Astrocyte of the hippocampus (primary cell): ENCODE measurements at places on chromosomes 7 and 10.
A peak's percentile ranks its signal among the peaks of the same experiment; 100 is the strongest.

DNA sequence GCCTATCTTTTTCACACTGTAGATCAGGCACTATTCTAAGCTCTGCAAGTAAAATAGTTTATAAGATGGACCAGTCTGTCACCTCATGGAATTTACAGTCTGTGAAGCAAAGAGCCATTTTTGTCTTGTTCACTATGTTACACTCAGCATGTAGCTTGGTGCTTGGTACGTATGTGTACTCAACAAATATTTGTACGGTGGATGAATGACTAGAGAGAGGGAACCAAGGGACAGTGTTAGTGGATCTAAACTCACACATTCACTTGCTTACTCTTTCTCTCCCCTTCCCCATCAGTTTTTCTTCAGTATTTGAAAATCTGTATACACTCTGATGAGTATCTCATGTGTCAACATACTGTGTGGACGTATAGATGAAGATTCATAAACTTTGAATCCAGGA is 45.9 kb downstream of the PTF1A start:
- no peak for DNase-seq

GRCh38 chr10:59176241-59177030 is at the start of gene PHYHIPL:
Gene PHYHIPL (plus strand): TSS chr10:59176643. CDS start chr10:59176854, 211 bp downstream.
- peak; percentile 54 for DNase-seq

DNA sequence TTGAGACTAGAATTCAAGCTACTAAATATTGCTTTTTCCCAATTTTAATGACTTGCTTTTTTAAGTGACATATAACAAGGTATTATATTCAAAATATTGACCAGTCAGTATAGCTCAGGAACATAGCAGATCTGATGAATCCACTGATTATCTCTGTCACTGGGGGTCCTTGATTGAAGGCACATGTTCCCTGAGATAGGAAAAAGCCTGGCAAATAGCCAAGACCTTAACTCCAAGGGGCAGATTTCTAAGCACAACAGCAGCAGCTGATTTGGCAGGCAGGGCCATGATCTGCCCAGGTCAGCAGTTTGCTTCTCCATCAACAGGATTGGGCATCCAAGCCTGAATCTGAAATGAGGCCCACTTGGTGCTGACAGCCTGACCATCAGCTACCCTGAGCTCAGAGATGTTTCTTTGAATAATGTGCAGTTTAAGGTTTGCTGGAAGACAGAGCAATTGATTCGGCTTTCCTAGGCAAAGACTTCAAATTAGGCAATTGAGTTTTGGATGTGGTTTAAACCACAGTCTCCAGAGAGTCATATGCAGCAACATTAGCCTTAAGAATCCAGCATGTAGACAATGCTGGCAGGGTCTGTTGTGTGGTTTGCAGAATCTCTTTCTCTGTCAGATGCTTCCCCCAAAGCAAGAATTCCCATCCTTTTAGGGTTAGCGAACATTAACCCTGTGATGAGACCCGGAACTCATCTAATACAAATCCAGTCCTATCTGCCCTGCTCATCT is 352.6 kb downstream of the ADRA2A start:
- no peak for DNase-seq

DNA sequence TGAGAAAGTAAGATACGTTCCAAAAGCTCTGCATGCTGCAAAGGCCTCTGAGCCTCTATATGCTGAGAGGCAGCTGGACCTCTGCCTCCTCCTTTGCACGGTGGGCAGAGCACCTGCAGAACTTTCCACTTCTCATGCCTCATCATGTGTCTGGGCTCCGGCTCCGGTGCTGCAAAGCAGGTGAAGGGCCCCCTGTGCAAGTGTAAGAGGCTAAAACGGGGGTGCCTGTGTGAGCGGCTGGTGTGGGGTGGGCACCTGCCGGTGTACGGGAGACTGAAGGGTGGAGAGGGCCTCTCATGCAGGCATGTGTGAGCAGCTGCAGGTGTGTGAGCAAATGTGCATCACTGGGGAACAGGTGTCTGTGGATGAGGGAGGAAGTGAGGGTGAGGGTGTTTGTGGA is 121.0 kb downstream of the KCNMA1 start:
- no peak for DNase-seq

GRCh38 chr7:120030876-120031275 is 242.1 kb upstream of the KCND2 start:
- DNase-seq = no peak

GRCh38 chr7:122200888-122201287 is 56.8 kb upstream of the AASS start:
- no peak for DNase-seq

DNA sequence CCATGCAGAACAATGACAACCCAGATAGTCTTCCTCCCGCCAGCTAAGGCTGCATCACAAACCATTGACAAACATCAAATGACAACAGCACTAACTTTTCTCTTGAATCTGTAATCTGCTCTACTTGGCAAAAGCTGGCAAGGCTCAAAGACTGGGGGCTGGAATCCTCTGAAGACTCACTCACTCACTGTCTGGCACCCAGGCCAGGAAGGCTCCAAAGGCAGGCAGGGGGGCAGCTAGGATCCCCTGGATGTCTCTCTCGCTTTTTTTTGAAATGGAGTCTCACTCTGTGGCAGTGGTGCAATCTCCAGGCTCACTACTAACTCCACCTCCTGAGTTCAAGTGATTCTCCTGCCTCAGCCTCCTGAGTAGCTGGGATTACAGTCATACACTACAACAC is 159.7 kb upstream of the GPR26 start:
- DNase-seq = no peak

GRCh38 chr10:124101351-124101750 is 8.0 kb upstream of the CHST15 start:
- no peak for DNase-seq

GRCh38 chr10:84696610-84697009 is 368.2 kb downstream of the CCSER2 start:
- no peak for DNase-seq

DNA sequence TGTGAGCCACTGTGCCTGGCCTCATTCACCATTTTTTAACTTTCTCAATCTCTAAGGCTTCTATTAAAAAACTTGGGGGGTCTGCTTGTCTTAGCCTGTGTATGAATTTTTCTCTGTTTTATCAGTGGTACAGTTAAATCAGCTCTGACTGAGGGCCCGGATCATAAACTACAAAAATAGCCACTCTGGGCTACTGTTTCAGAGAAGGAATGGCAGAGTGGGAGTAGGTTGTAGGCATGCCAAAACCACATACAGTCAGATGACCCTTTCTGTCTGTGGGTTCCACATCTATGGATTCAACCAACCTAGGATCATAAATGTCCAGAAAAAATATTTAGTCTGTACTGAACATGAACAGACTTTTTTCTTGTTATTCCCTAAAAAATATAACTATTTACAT is 21.3 kb downstream of the TBC1D12 start:
- peak; percentile 58 for DNase-seq

GRCh38 chr10:7003831-7004395 is 406.9 kb downstream of the SFMBT2 start:
- no peak for DNase-seq

DNA sequence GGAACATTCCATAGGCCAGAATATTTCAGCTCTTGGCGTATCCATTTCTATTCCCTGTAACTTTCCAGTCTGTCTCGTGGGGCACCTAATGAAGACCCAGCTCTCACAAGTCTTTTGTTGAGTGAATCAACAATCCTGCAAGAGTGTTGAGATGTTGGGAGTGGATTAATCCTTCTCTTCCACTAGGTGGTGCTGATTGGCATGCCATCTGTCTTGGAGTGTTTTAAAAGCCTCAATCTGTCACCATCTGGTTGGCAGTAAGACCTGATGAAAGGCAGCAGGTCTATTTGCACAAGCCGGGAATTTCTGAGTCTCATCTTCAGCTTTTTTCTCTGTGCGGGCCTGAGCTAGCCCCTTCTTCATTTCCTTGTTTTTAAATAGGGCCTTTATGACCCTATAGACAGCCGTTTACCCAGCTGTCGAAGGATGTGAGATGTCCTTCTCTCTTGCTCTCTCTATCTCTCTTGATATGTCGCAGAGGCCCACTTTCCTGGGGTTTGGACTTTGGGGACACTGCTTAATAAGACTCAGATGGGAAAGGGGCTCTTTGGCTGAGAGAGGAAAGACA is 180.5 kb downstream of the ZNF365 start:
- DNase-seq = peak; percentile 63

DNA sequence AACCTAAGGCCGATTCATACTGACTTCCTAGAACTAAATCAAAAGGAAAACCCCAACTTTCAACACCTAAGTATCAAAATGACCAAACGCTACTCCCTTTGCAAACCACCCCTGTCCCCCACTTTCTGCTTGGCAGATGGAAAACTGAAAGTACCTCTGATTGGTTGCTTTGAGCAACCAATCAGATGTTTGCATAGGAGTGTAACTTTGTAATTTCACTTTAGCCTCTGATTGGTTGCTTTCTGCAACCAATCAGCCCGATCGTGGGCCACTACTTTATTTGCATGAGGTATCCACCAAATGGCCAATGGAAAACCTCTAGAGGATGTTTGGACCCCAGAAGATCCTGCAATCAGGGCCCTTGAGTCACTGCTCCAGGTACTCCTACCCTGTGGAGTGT is 12.3 kb upstream of the SNX10 start:
- no peak for DNase-seq

DNA sequence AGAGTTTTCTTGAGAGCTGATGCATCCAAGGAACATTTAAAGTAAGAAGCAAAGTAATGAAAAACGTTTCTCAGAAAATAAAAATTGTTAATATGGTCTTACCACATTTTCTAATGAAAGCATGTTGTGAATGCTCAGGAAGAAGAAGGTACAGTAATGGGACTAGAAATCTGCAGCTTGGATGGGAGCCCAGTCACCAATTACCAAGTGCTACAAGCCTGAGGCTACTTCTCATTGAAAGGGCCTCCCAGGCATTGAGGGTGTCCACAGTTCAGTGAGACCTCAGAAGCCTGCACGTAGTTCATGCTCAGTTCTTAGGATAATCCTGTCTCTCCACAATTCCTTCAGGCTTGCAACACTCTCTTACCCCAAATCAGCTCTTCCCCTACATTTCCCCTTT is 17.6 kb downstream of the PTN start:
- DNase-seq = peak; percentile 72

DNA sequence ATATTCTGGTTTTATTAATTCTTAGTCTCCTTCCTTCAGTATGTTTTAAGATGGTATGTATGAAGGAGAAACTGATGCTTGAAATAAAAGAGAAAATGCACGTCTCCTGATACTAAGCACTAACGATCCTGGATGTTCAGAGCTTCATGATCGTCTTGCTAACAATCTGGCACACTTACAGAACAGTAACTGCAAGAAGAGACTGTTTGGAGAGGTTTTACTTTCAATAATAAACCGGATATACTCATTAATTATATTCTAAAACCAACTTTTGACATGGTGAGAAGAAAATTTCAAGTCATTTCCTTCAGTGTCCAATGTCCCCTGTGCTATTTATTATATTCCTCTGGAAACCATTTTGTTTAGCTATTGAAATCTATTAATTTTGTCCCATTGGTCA is 251.0 kb downstream of the NXPH1 start:
- no peak for DNase-seq

DNA sequence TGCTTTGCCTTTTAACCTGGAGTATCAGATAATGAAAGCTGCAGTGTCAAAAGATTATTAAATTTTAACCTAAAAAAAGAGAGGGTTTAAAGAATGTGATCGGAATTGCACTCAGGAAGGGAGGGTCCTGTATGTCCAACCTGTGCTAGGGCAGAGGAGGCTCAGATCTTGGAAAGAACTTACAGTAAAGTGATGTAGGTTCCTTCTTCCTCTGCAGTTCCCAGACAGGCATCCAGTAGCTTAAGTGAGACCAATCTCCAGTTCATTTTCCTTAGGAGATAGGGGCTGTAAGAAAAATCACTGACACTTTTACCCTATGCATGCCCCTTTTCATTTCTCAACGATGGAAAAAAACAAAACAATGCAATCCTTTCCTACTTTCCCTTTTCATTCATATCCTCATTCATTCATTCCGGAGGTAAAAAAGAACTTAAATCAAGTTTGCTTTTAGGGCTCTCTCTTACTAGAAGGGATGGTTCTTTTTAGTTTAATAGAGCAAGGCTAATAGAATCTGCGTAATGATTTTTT is 28.3 kb downstream of the EXOC6 start:
- DNase-seq = no peak

DNA sequence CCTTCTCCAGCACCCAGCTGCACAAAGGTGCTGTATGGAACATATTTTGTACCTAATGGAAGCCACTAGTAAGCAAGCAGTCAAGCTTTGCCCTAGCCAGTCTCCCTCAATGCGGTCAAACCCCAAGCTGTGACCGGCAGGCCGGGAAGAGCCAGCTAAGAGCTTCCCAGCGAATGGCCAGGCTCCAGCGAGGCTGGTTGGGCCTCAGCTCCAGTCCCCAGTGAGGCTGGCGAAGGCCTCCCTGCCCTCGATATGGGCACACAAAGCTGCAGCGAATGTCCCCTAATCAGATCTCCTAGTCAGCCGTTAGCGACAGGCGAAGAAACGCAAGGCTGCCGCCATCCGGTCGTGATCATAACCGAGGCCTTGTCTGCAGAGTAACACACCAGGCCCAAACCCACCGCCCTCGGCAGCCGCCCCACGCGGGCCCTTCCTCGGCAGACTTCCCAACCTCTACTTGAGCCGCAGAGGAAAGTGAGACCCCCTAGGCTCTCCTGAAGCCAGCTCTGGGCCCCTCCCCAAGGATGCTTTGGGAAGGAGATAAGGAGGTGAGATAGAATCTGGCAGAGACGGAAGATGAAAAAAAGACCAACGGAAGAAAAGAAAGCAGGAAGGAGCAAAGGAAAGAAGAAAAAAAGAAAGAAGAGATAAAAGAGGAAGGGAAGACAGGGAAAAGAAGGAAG is 3.1 kb upstream of the HOXA9 start:
- no peak for DNase-seq

GRCh38 chr7:113000316-113001020 is 86.2 kb downstream of the GPR85 start:
- DNase-seq = no peak

DNA sequence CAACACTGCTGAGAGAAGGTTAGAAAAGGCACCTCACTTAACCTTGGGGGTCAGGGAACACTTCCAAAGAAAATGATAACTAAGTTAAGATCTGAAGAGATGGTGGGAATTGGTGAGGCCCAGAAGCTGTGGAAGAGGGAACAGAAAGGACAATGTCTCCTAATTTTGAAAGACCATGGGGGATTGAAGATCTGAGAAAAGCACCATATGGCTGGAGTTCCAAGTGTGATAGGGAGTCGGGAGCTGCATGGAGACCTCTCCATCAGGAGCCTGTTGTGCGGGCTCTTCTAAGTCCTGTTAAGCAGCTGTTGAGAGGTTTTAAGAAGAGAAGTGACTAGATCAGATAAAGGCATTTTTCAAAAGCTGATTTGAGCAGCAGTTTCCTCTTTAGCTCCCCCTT is 254.3 kb downstream of the CDK14 start:
- no peak for DNase-seq

DNA sequence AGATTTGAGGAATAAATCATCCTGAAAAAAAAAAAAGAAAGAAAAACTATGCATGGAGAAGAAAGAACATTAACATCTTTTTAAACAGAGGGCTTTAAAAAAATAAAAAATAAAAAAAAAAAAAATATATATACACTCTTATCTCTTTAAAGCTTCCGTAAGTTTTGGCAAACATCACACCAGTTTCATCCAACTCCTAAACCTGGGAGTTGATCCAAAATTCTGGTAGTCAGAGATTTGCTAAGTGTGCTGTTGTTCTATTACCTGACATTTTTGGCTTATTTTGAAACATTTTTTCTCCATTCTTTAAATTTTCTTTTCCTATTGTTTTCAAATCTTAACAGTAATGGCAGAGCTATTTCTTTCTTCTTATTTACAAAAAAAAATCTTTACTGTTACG is 273.1 kb downstream of the AGMO start:
- no peak for DNase-seq
